ENCODE measurements at places on chromosomes 7 and 10.
A peak's percentile ranks its signal among the peaks of the same experiment; 100 is the strongest.

- no peak for DNase-seq
Observed at GRCh38 chr10:67222934-67223333, 297.1 kb downstream of the LRRTM3 start.

GRCh38 chr7:137235434-137235833 lies 108.1 kb downstream of the PTN start:
- no peak for DNase-seq

- DNase-seq, result no peak
Observed at GRCh38 chr10:47288916-47289495, 11.0 kb upstream of the GDF10 start.

DNA sequence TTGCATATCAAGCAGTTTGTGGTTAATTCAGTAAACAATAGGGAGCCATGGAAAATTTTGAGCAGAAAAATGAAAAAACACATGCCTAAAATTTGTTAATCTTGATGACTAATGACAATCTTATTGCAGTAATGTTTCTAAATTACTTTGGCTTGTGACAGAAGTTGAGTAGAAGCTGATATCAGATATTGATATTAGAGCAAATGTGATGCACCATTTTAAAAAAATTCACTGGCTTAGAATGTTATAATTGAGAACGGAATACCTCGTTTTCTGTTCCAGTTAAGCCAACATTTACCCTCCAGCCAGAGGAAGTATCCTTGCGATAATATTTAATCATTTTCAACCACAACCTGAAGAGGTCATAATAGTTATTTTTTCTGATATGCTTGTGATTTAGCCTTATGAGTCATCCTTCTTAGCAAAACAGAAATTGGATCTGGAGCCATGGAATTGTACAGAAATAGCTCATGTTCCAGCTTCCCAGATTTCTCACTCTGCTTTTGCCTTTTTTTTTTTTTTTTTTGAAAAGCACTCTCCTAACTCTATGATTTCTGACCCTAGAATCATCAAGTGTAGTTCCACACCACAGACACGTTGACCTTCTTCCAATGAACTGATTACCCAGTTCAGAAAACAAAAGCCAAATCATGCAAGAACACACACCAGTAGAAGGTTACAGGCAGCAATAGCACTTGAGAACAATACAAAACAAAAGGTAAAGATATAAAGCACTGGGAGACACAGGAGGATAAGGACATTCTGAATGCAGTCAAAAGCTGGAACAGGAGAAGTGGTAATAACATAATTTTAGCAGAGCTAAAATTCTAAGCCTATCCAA lies 96.8 kb upstream of the PHYHIPL start:
- peak; percentile 34 for DNase-seq

GRCh38 chr7:2838873-2839578 lies 5.1 kb downstream of the GNA12 start:
- DNase-seq, result no peak

DNA sequence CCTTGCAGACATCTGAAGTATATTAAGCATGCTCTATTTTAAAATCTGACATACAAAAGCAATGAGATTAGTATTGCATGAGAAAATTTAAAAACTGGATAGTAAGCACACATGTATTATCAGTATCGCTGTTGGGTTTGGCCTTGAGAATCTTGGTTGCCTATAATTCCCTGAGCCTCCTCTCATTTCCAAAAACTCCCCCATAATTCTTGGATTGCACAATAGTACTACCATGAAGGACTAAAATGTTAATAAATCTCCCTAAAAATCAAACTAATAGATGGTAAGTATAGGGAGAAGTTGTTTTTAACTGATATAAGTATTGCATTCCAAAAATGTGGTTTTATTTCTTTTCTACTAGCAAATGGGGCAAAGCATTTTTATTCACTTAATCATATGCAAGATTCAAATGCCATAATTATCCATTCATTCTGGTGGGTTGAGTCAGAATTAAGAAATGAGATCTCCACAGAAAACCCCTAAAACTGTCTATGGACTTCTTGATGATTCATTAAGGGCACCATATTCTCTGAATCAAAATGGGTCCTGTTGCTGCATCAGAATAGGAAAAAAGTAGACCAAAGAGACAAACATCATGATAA lies 10.3 kb upstream of the VIM start:
- DNase-seq, result no peak

GRCh38 chr10:133544506-133544905 lies 17.3 kb downstream of the CYP2E1 start:
- DNase-seq, result no peak

- no peak for DNase-seq
Observed at GRCh38 chr10:62710182-62710581, 94.3 kb upstream of the ADO start.

- no peak for DNase-seq
Observed at GRCh38 chr7:150323682-150324372, 482 bp upstream of the ACTR3C start.

- DNase-seq, result no peak
Observed at GRCh38 chr10:16891375-16892313, 74.4 kb upstream of the RSU1 start.

DNA sequence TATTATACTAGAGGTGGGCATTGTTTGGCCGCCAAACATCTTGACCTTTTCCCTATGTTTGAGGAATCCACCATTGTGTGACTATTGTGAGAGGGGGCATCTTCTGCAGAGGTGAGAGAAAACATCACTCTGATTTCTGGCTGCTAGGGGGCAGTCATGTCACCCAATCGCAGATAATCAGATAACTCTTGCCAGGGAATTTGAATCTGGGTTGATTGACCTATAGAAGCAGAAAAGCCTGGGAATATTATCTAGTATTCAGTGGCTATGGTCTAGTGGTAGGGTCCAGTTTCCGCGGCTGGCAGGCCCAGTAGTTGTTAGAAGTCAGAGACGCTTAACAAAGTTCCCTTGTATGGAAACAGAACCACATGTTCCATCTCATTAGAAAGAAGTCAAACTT lies 808.5 kb downstream of the PHTF2 start:
- peak; percentile 28 for DNase-seq

- DNase-seq, result no peak
Observed at GRCh38 chr10:14039968-14040668, 290.6 kb downstream of the FRMD4A start.

GRCh38 chr10:116226053-116226452 lies 47.0 kb downstream of the GFRA1 start:
- no peak for DNase-seq

GRCh38 chr10:125990974-125991373 lies 94.6 kb downstream of the FANK1 start:
- DNase-seq, result no peak

- no peak for DNase-seq
Observed at GRCh38 chr10:51097546-51097945, 23.3 kb downstream of the PRKG1 start.

DNA sequence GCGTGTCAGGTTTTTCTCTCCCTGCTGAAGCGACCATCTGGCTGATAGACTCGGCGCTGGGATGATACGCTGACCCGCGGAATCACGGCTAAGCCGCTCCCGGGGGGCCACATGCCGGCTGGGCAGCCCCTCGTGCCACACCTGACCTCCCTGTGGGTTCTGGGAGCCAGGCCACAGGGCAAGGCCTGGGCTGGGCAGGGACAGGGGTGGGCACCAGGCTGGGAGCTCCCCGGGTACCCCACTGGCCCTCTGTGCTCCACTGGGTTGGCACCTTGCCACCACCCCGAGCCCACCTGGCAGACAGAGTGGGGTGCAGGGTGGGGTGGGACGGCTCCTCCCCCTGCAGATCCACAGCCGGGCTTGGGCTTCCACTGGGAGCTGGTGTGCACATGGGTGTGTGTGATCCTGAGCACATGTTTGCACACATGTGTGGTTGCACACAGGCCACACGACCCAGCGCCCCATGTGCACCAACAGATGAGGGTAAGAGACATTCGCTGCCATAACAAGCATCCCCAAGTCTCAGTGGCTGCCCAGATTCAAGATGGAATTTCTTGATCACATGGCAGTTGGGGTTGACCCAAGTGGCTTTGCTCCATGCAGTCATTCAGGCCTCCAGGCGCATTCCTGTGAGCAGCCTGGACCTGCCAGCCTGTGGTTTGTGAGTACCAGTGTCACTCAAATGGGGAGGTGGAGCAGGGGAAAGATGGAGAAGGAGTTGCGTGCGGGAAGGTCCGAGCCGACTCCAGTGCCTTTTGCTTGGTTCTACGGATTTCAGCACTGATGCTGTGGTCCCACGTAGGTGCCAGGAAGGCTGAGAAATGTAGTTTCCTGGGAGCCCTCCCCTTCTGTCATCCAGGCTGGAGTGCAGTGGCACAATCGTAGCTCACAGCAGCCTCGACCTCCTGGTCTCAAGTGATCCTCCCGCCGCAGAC lies 79.7 kb downstream of the UNCX start:
- no peak for DNase-seq

GRCh38 chr10:11906714-11907113 lies 83.6 kb downstream of the PROSER2 start:
- no peak for DNase-seq

- no peak for DNase-seq
Observed at GRCh38 chr10:79209831-79210230, 137.4 kb upstream of the PPIF start.

Data from Ammon's horn (tissue), 1 donor.